ENCODE measurements at places on chromosomes 2 and 18.

- no peak for DNase-seq
These were observed 11.9 kb downstream of the IL1B start for GRCh38 chr2:112824694-112825085.

GRCh38 chr2:68716604-68717304, 17.9 kb upstream of the ARHGAP25 start:
- DNase-seq: no peak

- no peak for DNase-seq
These were observed 31.2 kb downstream of the USP37 start for GRCh38 chr2:218536804-218537494.

DNA sequence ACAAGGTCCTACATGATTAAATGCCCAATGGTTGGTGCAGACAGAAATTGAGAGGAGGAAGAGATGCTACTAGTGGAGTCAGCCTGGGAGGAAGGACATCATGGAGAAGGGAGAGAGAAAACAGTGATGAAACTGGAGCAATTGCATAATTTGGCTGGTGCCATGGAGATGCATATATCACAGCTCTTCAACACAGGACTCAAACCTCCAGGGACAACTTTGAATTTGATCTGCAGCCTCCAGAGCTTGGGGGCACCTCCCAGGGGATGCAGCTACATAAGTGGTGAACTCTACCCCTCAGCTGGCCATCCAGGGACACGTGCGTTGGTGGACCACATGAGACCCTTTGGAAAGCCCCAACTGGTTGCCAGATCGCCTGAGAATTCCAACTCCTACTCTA, 80.4 kb downstream of the CTAGE1 start:
- no peak for DNase-seq

DNA sequence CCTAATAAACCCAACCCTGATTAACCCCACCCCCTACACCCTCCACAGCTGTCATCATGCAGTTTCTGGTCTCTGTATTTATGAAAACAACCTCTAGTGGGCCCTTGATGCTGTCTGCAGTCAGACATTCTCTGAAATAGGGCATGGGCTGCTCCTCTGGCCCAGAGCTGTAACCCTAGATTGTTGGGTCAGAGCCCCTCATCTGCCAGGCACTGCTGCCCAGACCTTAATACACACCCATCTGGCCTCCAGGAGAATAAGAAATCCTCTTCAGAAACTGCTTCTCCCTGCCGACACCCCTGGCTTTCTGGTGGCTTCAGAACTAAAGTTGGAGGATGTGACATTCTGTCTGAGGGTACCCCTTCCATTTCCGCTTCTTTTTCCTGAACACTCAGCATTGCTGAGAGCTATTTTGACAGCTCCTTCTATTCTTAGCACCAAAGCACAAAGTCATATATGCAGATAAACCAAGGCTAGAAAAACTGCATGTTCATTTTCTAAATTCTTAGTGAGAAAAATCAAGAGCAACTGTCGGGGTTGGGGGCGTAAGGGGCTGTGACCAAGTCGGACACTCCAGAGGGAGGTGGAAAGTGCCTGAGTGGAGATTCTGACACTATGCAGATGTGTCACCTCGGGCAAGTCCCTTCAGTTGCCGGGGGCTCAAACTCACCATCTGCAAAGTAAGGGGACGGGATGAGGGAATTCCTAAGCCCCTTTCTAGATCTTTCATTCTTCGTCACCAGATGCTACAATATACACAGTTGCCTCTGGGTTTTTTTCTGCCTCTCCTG, 28.7 kb downstream of the SRSF7 start:
- no peak for DNase-seq

- DNase-seq: peak; percentile 66
These were observed 28.0 kb downstream of the KCNK3 start for GRCh38 chr2:26720322-26721114.

- DNase-seq: peak; percentile 30
These were observed 45.8 kb upstream of the CDKL4 start for GRCh38 chr2:39289609-39290008.

DNA sequence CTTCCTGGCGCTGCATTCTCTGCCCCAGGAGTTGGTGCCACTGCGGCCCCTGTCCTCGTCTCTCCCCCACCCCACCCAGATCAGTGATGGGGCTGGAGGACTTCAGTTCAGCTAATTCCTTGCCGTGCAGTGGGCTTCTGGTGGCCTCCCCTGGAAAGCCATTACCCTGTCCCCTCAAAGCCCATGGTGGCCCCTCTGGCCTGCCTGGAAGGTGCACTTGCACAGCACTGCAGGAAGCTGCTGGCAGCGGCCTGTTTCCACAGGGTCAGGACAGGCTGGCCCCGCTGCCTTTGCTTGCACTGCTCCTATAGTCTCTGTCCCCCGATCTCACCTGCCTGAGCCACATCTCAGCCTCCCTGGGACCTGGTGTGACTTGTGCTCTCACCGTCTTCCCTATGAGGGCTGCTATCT, 105.1 kb downstream of the USP40 start:
- no peak for DNase-seq

DNA sequence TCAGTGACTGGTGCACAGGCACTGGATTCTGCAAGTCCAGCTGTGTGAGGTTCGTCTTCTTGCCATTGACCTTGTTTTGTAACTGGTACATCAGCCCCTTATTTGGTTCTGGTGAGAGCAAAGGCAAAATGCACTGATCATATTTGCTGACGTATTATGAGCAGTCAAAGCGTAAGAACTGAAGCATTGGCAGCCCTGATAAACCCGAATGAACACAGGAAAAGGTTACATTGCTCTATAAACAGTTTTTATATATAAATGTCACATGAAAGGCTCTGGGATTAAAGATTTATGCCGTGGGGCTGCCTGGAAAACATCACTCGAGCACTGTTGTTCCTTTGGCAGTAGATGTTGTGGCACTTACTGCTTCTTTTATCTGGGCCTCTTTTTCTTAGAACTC, 167.9 kb downstream of the IRS1 start:
- DNase-seq: no peak

DNA sequence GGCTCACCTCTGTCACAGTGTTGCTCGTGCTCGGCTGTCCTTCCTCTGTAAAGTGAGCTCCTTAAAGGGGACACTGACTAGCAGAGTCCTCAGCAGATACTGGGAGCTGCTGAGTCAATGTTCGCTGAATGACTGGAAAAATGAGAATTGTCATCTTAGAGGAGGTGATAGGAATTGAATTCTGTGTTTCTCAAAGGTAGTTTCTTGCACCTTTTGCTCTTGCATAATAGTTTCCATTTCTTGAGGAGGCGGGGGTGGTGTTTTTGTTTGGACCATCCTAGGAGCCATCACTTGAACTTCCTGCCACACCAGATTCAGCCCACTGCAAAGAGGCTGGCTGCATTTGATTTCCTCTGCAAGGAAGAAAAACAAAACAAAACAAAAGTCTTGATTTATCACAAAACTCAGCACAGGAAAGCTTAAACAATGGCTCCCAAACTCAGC, 11.4 kb upstream of the RFX8 start:
- DNase-seq: no peak

DNA sequence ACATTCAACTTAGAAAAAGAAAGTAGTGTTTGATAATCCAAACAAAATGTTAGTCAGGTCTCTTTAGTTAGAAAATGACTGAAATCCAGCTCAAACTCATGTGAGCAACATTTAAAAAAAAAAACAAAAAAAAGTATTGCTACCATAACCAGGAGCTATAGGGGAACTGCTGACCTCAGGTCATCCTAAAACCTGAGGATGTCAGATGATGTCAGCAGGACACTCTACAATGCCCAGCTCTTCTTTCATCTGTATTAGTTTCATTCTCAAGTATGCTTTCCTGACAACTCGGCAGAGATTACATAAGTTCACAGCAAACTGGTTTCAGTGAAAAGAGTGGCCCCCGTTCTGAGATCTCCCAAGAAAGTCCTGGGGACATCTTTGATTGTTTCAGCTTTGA, 4.2 kb upstream of the ESCO1 start:
- DNase-seq: no peak

GRCh38 chr2:241025639-241026038, 27.2 kb downstream of the SNED1 start:
- DNase-seq: no peak

DNA sequence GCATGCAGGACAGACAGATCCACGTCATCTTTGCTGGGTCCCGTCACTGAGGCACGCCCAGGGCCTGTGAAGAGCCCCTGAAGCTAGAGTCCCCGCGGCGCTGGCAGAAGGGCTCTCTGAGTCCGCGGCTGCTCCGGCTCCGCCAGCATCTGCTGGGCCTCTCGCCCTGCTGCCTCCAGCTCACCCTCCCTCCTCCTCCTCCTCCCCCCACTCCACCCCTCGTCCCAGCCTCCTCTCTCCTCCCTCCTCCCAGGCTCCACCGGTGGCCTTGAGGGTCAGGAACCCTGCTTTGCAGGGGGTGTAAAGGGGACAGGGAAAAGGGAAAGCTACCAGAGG, at the start of gene TNS1:
TNS1 (minus strand) TSS at position 151 of the 336 bp plus-strand sequence; CDS start at position 28, 123 bp downstream.
- DNase-seq: peak; percentile 69

- peak; percentile 59 for DNase-seq
These were observed 620.2 kb upstream of the NETO1 start for GRCh38 chr18:73487966-73488365.

GRCh38 chr2:193267496-193268002, 1072.8 kb upstream of the TMEFF2 start:
- DNase-seq: no peak

DNA sequence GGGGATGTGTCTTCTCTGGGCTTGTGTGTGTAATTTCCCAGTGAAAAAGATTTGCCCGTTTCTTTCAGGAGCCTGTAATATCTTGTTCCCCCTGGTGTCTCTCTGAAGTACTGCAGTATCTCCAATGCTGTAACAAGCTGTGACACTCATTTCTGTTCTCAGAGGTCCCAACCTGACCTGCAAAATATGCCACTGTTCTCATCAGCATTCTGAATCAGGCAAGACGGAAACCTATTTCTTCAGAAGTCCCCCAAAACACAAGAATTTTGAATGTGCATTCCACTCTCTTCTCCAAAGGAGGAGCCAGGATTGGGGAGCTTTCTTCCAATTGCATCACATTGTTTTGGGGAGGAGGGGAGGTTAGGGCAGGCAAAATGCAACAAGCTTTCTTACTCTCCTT, 77.0 kb upstream of the CNGA3 start:
- peak; percentile 84 for DNase-seq

- DNase-seq: no peak
These were observed 54.0 kb downstream of the NDUFA10 start for GRCh38 chr2:239971115-239971514.

GRCh38 chr2:149213764-149214493, 116.5 kb upstream of the LYPD6 start:
- DNase-seq: no peak
